SJSA1 (cell line): ENCODE measurements at places on chromosomes 12 and 14. TPM values are rescaled to one million over a fixed set of nuclear protein-coding genes. Genes with fewer than 3 reads are reported as not detected.

DNA sequence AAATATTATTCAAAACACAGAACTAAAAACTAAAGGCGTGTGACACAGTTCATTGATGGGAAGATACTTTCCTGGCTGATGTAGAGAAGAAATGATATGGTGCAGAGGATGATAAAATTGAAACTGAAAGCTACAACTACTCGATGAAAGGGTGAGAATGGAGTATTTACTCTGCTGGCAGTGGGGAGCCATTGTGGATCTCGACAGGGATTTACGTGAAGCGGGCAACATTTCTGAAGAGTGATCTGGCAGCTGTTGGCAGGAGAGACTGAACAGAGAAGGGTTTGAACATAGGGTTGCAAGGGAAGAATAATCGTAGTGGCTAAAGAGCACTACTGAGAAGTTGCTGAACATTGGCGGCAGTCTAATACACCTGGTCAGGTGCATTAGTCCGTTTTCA, 464.9 kb downstream of the PDZRN4 start:
- no peak for DNase-seq

DNA sequence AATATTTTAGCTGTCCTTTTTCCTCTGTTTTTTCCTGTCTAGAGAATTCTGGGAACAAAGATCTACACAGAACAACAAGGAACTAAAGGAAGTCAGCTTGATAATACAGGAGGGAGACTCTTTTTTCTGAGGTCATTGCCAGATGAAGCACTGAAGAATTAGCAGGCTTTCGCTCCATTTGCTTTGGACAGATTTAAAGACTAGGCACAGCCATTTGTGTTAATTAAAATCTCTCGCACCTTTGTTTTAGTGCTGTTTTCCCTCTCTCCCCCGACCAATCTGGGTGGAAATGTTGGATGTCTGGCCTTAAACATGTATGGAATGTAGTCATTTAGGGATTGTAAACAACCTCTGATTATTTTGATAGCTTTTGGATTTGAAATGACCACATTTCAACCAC, 9.6 kb upstream of the GPHN start:
- no peak for DNase-seq

- DNase-seq = no peak
These were observed 76.3 kb downstream of the SCAF11 start for GRCh38 chr12:45914090-45914489.

GRCh38 chr12:15320881-15321280, 1.4 kb upstream of the PTPRO start:
- no peak for DNase-seq

GRCh38 chr12:66072135-66072534, 58.4 kb downstream of the LLPH start:
- DNase-seq = no peak

DNA sequence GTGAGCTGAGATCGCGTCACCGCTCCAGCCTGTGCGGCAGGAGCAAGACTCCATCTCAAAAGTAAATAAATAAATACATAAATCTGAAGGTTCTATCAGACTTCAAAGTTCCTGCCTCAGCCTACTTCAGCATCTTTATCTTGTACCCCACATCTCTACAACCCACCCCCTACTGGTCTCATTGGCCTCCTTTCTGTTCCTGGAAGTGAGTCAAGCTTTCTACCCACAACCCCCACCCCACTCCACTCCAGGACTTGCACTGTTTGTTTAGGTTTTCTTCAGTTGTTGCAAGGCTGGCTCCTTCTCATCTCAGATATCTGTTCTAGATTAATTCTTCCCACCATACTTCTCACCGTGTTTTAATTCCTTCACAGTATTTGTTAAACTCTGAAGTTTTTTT, 714 bp upstream of the PSMC6 start:
- DNase-seq = no peak

DNA sequence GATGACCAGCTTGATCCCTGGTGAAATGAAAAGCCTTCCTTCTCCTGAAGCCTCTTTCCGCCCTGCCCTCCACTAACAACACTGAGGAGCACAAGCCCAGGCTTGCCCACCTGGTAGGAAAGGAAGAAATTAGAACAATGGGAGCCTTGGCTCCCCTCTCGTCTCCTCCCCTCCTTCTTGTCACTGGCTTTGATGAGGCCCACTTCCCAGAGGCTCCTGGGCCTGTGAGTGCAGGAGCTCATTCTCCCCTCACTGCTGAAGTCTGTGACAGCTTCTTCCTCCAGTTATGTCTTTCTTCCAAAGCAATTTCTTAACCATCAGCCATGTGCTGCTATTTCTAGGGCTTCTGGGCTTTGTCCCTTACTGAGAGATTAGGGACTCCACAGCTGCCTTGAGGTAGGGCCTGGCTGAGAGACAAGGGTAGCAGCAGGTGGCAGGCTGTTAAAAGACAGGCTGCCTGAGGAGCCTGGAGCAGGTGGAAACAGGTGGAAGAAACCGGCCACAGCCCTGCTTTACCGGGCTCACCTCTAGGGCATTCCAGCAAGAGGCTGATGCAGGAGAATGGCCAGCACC, 53.6 kb upstream of the SRSF5 start:
- DNase-seq = no peak

GRCh38 chr14:100467939-100468338, 119.3 kb downstream of the BEGAIN start:
- DNase-seq = no peak

The OTOGL gene
- 0.08 and 0.50 TPM in 2 replicates for total RNA-seq

DNA sequence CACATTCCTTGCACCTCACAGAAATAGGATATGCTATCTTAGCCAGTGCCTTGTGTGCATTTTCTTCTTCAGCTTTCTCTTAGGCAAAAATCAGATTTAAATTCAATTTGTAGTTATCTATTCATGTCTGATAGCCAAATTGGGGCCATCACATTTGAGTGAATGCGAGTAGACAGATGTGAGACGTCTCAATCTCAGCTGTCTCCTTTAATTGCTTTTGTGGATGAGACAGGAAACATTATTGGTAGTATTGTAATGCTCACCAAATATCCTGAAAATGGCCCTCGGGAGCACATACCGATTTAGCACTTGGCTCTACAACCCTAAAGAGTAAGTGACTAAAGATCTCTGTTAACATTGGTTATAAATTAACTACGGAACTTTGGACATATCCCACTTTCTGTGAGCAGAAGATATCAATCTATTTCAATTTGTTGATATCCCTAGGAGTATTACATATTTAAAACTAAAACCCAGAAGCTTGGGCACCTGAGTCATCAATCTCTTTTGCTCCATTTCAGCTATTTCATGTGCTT, 1012.5 kb upstream of the TMEM132C start:
- DNase-seq = no peak

DNA sequence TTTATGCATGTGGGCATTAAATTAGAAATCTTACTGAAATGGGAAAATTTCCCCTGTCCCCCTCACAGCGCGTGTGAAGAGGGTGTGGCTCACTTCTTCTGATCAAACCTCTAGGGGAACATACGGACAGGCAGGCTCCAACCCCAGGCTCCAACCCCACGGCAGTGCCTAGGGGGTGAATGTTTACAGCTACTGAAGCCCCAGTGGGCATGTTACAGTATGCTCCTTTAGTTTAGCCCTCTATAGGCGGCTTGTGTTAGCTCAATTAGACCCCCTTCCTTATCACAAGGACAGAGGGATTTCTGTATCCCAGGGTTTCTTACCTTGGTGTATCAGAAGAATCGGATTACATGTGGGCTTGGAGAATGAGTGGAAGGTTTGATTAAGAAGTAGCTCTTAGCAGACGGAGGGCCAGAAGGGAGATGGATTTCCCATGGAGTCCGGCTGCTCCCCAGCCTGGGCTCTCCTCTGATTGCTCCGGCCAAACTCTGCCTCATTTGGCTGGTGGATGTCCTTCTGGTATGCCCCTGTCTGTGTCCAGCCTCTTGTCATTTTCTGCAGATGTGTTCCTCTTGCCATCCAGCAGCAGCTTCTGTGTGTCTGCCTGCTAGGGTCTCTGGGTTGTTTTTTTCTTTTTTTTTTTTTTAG, 223.7 kb downstream of the TMTC2 start:
- DNase-seq = no peak

The DLK1 gene
- not detected in 2 replicates for total RNA-seq

DNA sequence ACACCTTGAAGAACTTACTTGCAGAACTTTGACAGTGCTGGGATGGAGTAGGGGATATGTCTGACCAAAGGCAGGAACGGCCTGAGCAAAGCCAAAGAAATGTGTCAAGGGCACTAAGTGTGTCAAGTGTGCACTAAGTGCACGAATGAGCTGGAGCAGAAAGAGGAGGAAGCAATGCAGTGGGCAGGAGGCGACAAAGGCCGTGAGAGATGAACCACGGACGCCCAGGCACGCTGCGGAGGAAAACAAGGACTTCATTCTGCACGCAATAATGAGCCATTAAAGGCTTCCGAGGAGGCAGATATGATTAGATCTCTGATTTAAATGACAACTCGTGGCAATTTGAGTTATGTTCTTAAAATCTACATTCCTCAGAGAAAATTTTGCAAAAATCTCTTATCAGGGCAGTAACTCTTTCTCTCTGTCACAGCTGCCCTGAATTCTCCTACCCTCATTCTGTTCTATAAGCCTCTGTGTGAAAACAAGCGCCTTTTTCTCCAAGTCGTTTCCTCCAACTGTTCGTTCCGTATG, 25.3 kb downstream of the GRIN2B start:
- DNase-seq = no peak

The OR4E2 gene
- not detected in 2 replicates for total RNA-seq

The SMCO2 gene
- total RNA-seq = not detected in 2 replicates

DNA sequence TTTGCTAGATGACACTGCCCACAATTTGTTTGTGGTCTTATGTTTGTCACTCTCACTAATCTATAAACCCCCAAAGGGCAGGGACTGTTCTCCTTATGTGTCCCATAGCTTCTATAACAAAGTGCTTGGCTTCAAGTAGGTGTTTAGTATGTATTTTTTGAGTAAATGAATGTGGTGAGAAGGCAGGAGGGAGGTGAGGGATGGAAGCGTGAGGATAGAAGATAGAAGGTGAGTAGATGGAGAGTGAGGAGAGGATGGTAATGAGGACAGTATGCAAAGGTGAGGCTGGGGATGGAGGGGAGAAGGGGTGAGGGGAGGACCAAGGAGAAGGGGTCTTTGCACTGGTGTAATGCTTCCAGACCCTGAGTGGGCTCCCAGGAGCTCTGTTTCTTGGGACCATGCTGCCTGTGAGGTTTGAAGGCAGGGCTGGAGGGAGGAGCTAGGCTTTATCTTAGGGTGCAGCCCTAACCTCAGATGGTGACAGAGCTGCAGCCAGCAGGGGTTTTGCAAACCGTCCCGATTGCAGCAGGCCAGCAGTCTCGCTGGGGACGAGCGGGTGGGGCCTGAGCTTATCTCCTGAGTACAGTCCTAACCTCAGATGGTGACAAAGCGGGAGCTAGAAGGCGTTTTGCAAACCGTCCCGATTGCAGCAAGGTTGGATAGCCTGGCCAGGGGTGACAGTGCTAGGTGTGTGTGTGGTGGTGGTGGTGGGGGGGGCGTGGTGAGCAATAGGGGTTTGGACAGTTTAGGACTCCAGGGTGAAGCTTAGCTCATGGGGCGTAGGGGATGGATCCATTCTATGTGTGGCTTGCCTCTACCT, 6.5 kb downstream of the CEBPE start:
- DNase-seq = no peak
